Activated T-cell treated with anti-CD3 and anti-CD28 coated beads for 4 hours (primary cell): ENCODE measurements at places on chromosomes 16 and 17.

GRCh38 chr17:57849163-57849873 lies 526 bp downstream of the MRPS23 start:
- no peak for DNase-seq

GRCh38 chr17:43467981-43468581 lies 15.7 kb upstream of the DHX8 start:
- no peak for DNase-seq

DNA sequence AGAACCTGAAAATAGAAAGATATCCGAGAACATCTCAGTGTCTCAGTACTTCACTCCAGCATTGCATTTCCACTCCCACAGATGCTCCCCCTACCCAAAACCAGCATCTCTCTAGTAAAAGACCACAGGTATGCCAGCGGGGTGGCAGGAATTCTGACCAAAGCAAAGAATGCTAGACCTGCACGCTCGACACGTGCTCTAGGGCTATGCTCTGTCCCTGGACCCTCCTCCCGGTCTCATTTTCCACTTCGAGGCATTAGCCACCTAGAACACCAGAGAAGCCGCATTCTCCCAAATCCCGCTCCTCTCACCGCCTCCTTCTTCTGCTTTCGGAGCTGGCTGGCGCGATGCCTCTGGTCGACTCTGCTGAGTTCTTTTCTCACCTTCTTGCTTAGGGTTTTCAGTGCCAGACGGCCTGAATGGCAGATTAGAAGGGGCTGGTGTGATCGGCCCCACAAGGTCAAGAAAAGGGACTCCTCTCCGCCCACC lies 487 bp downstream of the TSR1 start:
- no peak for DNase-seq

GRCh38 chr16:84931506-84931905 lies 79.8 kb downstream of the ZDHHC7 start:
- DNase-seq = no peak

DNA sequence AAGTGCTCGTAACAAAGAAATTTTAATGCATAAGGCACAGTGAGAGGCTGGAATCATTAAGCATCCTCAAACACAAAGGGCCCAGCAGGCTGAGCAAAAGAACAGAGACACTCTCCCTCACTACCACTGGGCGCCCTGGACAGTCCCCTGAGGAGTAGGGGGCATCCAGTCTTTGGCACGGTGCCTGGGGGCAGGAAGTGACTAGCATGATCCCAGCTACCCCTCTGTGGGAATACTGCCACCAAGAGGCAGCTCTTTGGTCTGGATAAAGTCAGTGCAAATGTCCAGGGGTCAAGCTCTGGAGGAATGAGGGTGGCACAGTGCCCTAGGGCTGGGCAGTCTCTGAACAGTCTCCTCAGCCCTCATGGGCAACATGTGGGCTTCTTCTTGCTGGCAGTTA lies 2.6 kb upstream of the PROCA1 start:
- DNase-seq = no peak

DNA sequence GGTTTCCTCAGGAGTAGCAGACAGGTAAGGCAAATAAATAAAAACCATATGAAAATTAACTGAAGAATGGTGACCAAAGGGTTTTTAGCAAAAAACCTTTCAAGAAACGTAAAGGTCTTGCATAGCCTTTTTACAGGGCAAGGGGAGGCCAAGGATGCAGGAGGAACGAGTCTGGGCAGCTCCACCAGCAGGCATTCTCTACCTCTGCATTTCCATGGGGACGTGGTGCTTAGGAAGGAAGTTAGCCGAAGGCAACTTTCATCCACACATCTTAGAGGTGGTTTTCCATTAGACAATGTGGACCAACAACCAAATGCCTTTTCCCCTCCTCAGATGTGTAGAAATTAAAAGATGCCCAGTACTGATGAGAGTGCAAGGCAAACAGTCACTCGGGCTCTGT lies 20.7 kb downstream of the TOM1L2 start:
- no peak for DNase-seq

GRCh38 chr17:520447-521182 lies 168.0 kb upstream of the RPH3AL start:
- no peak for DNase-seq

- DNase-seq = no peak
Observed at GRCh38 chr17:58301504-58302150, 20.9 kb upstream of the MPO start.

DNA sequence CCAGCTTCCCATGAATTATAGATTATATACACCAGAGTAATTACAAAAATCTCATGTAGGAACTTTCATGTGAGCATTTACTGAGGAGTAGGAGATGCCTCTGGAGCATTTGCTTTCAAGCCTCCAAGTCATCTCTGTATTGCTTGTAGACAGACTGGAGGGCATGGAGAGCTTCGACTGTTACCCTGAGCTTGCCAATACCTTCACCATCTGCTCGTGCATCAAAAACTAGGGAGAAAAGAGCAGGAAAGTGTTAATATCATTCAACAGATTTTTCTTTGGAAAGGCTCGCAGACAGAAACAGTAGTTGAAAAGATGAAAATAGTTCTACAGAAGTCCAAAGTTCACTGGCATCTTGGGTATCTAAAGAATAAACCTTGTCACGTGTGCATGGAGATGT lies 99.0 kb upstream of the AKTIP start:
- no peak for DNase-seq

GRCh38 chr16:81797443-81797842 lies 18.4 kb downstream of the PLCG2 start:
- DNase-seq = no peak

- DNase-seq = no peak
Observed at GRCh38 chr16:63323055-63323454, 1286.8 kb upstream of the CDH8 start.

DNA sequence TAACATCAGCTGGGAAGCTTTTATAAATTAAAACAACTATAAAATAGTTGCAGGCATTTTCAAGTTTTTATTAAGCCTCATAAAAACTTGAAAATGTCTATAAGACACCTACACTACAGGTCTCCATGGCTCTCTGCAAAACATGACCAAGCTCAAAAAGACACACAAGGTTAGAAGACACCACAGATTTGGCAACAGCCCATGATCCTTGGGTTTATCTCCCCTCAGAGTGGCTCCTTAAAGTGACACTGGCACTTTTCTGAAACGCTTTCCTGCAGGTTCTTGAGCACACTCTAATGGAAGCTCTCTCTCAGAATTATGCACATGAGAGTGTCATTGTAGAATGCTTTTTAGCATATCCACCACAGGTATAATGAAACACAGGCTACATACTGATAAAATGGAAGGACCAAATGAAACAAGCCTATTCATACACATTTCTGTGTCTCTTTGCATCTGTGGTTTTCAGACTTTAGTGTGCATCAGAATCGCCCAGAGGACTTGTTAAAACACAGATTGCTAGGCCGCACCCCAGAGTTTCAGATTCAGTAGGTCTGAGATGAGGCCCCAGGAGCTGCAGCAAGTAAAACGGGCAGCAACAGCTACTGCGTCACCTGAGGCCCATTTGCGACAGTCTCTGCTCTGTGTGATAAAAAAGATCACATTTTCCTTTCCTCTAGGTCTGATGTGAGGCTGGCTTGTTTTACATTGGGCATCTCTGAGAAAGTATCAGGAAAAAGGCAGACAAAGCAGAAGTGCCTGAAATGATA lies 75.0 kb upstream of the WSB1 start:
- no peak for DNase-seq

GRCh38 chr16:73882651-73883050 lies 414.0 kb upstream of the PSMD7 start:
- no peak for DNase-seq

DNA sequence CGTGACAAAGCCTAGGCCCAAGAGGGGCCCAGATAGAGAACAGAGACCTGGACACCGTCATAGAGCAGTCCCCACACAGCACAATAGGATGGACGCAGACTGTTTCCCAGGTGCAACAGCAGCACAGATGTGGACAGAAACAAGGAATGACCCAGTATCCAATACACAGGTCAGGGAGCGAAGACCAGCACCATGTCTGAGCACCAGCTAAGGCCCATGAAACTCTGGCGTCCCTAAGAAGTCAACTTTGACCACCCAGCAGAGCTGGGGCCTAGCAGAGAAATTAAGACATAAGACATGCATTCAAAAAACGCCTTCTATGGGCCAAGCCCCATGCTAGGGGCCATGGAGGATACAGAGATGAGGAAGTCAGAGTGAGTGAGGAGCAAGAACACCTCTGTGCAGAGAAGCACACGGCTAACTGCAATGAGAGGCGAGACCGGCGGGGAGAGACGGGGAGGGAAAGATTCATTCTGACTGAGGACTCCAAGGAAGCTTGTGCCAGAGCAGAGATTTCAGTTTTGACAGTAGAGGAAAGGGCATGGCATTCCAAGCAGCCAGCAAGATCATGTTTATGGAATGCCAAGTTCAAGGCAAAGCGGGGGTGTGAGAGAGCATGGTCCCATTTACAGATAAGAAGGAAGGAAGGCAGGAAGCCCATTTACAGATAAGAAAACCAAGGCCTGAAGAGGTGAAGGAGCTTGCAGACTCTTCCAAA lies 50.8 kb downstream of the PITPNM3 start:
- no peak for DNase-seq

DNA sequence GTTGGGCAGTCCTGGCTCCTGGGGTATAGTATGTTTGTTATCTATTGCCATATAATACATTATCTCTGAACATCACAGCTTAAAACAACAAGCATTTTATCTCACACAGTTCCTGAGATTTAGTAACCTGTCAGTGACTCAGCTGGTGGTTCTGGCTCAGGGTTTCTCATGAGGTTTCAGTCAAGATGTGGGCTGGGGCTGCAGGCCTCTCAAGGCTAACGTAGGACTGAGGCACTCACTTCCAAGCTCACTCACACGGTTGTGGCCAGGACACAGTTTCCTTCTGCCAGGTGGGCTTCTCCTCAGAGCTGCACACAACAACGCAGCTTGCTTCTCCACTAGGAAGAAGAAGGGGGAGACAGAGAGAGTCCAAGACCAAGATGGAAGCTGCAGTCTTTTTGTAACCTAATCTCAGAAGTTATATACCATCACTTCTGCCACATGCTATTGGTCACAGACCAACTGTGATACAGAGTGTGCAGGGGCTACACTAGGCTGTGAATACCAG lies 10.3 kb upstream of the MED13 start:
- no peak for DNase-seq

GRCh38 chr17:68973098-68973846 lies 18.1 kb upstream of the ABCA8 start:
- no peak for DNase-seq

DNA sequence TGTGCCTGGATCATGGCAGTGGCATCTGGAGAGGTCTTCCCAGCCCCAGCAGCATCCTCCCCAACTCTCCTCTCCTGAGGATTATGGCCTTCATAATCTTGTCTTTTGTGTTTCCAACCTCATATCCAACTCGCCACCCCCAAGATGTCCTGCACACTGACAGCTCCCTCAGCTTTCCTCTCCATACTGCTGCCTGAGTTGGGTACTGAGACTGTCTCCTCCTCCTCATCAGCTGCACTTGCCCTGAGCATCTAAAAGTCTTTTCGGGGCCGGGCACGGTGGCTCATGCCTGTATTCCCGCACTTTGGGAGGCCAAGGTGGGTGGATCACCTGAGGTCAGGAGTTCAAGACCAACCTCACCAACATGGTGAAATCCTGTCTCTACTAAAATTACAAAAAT lies 2.0 kb downstream of the CD300LB start:
- no peak for DNase-seq

- DNase-seq = no peak
Observed at GRCh38 chr17:75325348-75325747, 36.1 kb upstream of the SLC25A19 start.

- DNase-seq = peak; percentile 56
Observed at GRCh38 chr17:40086150-40087044, 14.0 kb downstream of the NR1D1 start.

DNA sequence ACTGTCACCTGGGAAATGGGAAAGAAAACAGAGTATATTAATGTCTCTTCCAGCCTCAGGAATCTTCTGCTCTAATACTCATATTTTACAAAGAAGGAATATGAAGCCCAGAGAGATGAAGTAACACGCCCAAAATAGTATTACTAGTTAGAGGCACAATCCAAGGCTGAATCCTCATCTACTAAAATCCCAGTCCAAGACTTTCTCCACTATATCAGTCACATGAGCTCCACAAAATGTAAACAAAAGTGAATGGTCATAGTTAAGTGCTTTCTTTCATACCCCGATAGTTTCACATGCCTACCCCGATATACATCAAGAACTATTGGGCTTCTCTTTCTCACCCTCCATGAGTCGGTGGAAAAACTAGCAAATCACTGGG lies 965 bp downstream of the INTS2 start:
- DNase-seq = no peak

GRCh38 chr17:30226878-30227277 lies 8.6 kb downstream of the SLC6A4 start:
- no peak for DNase-seq

- no peak for DNase-seq
Observed at GRCh38 chr17:39450051-39450450, 1.0 kb downstream of the MED1 start.

- no peak for DNase-seq
Observed at GRCh38 chr16:77723108-77723514, 797 bp downstream of the NUDT7 start.

DNA sequence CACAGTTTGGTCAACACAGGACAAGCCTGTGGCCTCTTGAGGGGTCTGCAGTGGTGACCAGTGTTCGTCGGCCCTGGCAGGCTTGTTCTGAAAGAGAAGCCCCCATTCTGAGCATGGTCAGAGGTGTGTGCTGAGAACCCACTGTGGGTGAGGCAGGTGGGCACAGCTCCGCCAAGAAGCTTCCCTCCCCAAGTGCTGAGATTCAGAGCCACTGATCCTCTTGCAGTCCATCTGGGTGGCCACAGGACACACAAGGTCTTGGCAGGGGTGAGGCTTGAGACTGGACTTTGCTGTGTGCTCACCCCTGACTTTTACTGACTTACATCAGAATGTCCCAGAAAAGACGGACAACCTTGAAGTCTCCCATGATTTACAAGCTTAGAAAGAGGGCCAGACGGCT lies 18.7 kb downstream of the MPRIP start:
- no peak for DNase-seq
